DMS79 (cell line): ENCODE measurements at places on chromosomes 7 and 10.

DNA sequence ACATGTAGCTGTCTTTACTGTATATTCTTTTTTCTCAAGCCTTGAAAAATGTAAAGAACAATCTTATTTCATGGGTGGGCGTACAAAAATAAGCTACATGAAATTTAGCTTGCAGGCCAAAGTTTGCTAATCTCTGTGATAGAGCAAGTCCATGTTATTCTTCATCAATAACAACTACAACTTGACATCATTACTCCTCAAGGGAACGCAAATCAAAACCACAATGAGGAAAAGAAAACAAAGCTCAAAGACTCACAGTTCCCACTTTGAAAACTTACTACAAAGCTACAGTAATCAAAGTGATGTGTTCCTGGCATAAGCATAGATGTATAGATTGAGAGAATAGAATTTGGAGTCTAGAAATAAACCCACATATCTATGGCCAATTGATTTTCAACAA lies 62.5 kb downstream of the GNA12 start:
- DNase-seq, result no peak

DNA sequence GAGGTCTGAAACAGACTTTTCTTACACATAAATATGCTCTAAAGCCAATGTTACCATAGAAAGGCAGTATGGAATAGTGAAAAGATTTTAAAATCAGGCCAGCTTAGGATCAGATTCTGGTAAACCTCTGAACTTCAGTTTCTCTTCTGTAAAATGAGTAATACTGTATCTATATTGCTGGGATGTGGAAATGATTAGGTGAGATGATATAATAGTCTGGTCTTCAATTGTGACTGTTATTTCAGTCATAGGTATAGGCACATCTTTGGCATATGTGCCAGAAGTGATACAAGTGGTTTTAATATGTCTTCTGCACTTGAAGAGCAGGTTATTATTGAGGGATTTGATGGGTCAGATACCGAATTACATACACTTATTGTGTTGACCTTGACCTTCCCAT lies 7.2 kb downstream of the ZNF277 start:
- no peak for DNase-seq

GRCh38 chr10:47260505-47261111 lies 39.4 kb upstream of the GDF10 start:
- DNase-seq, result no peak

DNA sequence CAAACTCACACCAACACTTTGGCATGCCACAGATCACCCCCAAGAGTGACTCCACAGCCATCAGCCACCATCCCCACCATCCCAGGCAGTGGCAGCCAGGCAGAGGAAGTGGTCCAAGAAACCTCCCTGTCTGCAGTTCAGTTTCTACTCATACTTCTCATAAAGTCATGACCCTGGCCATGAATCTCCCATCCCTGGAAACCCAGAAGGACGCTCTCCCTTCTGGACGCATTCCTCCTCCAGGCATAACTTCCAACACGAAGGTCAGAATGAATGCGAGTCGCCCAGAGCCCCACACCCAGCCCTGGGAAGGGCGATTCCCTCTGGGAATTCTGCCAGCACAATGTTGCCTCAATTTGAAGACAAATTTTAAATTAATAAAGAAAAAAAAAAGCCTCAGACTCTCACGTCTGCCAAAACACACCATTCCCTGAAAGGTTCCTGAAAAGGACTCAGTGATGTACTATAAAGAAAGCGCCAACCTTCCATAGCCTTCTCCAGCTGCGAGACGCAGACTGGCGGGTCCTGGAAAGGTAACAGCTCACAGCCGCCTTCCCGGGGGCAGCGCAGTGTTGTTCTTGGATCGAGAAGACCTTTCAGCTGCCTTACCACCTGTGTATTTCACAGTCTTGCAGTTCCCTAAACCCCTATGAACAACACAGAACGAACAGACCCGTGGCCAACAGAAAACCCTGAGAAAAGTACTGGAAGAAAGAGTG lies 307.6 kb downstream of the FRMD4A start:
- no peak for DNase-seq

DNA sequence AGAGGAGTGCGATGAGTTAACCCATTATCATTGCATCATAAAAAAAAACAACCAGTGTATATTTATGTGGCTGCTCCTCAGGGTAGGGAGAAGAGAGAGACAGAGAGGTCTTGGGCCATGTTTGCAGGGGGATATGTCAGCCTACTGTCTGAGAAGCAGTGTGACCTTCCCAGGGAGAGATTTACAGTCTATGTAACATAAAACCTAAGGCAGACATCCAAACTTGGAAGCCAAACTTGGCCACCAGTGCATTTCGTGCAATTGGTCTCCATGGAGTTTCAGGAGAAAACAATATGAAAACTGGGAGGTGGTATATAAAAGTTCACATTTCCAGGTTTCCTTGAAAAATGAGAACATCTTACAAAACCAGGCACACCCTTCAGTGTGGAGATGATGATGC lies 85.9 kb upstream of the CXCL12 start:
- DNase-seq, result no peak

- no peak for DNase-seq
These were observed 27.8 kb upstream of the MRPS33 start for GRCh38 chr7:141042222-141043193.

DNA sequence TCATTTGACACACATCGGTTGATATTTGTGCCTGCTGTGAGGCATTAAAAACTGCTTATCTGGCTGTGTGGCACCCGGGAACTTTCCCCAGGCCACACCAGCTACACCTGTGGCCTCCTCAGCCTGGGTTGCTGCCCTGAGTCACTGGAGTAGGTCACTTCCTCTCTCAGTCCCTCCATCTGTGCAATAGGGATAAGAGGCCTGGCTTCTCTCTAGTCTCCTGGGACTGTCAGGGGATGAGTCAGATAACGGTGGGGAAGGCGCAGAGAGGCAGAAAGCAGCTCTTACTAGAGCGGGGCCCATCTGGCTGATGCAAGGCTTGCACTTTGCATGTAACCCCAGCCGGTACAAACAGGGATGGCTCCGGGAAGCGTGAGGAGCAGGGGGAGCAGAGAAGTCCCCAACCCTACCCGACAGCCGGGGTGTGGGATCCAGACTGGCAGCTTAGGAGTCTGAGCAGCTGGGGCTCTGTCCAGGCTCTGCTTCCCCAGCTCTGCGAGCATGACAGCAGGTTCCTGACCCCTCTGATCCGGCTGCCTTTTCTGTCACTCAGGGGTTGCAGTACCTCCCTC lies 34.0 kb downstream of the DNAJB12 start:
- no peak for DNase-seq

- DNase-seq, result no peak
These were observed 1.9 kb downstream of the GRID1 start for GRCh38 chr10:86364491-86365345.

DNA sequence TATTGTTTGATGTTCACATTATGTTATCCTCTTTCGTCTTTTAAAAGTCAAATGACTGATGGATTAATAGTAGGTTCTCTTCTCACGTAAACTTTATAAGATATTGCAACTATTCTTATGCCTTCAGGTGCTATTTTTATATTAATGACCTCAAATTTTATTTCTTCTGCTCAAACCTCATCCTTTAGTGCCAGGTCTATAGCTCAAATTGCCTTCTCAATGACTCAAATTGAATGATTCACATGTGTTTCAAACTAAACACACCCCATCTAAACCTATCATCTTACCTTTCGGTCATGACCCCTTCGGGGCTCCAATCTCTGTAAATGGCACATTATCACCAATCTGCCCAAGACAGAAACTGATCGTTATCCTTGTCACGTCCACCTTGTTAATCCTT lies 22.0 kb upstream of the LIPF start:
- DNase-seq, result no peak

DNA sequence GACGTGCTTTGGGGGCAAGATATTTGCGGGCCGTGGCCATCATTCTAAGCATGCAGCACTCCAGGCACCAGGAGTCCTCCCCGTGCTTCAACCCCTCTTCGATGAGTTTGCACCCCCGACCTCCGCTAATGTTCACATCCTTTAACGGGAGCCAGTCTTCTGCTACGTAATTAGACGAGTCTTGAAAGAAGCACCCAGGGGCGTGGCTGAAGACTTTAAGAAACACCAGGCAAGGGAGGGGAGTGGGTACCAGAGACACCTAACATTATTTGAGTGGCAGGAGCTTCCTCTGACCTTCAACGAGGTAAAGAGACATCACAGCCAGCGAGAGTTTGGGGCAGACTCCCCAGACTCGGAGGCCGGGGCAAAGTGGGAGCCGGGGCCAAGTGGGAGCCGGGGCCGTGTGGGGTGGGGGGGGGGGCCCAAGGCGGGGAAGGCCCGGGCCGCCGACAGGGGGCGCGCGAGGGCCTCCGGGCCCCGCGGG lies 31.1 kb upstream of the TOMM7 start:
- DNase-seq, result no peak

GRCh38 chr7:83983606-83984005 lies 211.0 kb downstream of the SEMA3A start:
- DNase-seq, result no peak

- no peak for DNase-seq
These were observed 32.6 kb downstream of the VSTM4 start for GRCh38 chr10:49082766-49083165.

DNA sequence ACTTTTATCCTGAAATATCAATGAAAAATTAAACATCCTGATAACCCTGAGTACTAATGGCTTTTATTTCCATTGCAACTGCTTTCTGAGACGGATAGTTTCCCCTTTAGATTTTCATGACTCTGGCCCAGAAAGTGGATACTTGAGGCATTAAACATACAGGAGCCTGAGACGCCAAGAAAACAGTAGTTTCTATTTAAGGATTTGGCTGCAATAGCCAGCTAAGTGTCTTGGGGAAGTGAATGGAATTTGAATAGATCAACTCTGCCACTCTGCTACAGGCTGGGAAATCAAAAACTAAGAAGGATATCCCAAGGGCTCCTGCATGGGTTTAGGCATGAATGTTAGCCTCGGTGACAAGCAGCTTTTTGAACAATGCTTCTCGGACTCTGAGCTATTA lies 24.7 kb upstream of the GPAM start:
- DNase-seq, result no peak

GRCh38 chr7:72097226-72097625 lies 314.9 kb downstream of the CALN1 start:
- DNase-seq, result no peak

DNA sequence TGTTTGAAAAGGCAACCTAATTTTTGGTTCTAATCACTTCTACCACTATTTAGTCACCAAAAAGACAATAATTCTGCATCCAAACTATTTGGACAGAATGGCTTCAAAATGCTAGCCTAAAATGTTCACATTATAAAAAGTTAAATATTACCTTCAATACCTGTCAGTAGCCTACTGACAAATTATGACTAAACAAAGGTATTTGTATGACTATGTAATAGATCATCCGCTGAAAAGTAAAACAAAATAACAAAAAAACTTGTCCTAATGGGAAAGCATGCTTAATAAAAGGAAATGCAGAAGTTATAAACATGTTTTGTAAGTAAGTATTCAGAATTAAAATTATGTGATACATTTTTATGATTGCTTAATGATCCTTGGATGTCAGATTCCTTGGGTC lies 36.6 kb downstream of the CD36 start:
- DNase-seq, result no peak

- DNase-seq, result no peak
These were observed 30.8 kb upstream of the ZNF488 start for GRCh38 chr10:47414752-47415519.

DNA sequence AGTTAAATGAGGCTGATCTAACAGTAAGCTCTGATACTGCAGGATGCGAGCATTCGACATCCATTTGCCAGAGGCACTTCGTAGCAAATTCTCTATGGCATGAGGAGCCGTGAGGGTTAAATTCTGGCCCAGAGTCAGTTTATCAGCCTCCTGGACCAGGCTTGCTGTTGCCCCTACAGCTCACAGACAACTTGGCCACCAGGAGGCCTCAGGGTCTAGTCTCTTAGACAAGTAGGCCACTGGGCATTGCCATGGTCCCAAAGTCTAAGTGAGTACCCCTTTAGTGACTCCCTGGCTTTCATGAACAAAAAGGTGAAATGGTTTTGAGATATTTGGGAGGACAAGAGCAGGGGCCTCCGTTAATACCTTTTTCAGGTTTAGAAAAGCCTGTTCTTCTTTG lies 178.0 kb upstream of the MBL2 start:
- DNase-seq, result no peak

DNA sequence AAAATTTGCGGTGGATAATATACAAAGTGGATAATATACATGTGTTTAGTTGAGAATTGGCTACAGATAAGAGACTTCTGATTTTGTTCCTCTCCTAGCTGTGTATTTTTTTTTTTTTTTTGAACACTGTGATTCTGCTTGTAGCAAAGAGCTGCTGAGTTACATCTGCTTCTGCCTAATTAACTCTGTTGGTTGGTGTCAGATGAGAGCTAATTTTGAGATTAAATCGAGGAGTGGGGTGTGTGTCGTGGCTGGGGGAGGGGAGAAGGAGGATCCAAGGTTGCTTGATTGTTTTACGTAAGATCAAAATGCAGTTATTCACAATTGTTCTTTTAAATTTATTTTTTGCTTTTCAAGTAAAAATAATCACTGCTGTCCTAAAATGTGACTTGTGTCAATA lies 11.3 kb downstream of the KAT6B start:
- no peak for DNase-seq

DNA sequence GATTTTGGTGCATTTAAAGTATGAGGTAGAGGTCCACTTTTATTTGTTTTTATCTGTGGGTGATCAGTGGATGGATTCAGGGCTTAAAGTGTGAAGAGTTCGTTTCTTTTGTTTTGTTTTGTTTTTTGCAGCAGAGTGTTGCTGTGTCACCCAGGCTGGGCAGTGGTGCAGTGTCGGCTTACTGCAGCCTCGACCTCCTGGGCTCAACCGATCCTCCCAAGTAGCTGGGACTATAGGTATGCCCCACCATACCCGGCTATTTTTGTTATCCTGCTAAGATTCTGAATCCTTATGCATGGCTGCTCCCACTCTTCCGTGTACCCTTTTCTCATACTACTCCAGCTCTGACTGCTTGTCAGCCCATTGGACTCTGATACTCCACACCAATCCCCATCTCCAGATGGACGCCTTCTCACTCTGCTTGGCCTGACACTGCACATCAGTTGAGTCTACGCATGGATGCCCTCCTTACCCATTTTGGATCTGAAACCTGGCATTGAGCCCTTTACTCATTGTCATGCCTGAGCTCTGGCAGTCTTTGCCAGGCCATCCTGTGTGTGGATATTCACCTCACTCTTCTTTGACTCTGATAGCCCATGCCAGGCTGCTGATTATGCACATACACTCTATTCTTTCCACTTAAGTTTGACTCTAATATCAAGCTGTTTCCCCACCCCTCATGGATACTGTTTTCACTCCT lies 119.5 kb downstream of the CCSER2 start:
- no peak for DNase-seq

- no peak for DNase-seq
These were observed 79.2 kb upstream of the PPP1R3C start for GRCh38 chr10:91711885-91712680.

DNA sequence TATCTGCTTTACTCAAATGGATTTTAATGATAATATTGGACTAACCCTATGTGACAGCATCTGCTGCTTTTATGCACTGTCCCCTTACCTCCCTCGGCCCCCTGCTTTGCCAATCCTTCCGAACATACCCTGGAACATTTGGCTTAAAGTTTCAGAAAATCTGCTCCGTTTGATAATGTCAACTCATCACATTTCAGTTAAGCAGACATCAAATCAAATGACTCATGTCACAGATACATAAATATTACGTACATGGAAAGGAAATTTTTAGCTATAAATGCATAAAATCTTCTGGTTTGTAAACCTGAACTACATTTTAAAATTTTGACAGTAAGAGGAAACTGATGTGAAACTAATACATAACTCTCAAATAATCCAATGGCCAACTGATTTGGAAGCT lies 98.2 kb downstream of the CNTNAP2 start:
- no peak for DNase-seq
